Foreskin melanocyte (primary cell): ENCODE measurements at places on chromosomes 13 and 19.

GRCh38 chr19:11458236-11458900, 22.5 kb downstream of the ELAVL3 start:
- no peak for DNase-seq

- DNase-seq, result no peak
These were observed 108.8 kb upstream of the FRY start for GRCh38 chr13:31922724-31923123.

GRCh38 chr19:30878495-30878894, 470.7 kb downstream of the TSHZ3 start:
- DNase-seq, result no peak

DNA sequence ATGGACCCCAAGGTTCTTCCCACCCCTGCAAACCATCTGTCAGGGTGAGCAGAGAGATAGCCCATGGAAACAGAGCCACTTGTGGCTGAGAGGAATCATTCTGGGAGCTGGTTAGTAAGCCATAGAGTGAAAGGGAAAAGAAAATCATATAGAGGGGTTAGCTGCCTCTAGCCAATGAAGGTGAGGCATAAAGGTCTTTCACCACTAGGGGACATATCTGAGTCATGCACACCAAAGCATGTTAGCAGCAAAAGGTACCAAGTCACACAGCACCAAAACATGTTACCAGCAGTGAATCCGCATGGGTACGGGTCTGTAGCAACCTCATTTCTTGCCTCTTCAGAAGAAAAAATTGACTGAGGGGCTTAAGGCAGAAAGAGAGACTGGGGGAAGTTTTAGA, 76.7 kb upstream of the ZNF43 start:
- no peak for DNase-seq

DNA sequence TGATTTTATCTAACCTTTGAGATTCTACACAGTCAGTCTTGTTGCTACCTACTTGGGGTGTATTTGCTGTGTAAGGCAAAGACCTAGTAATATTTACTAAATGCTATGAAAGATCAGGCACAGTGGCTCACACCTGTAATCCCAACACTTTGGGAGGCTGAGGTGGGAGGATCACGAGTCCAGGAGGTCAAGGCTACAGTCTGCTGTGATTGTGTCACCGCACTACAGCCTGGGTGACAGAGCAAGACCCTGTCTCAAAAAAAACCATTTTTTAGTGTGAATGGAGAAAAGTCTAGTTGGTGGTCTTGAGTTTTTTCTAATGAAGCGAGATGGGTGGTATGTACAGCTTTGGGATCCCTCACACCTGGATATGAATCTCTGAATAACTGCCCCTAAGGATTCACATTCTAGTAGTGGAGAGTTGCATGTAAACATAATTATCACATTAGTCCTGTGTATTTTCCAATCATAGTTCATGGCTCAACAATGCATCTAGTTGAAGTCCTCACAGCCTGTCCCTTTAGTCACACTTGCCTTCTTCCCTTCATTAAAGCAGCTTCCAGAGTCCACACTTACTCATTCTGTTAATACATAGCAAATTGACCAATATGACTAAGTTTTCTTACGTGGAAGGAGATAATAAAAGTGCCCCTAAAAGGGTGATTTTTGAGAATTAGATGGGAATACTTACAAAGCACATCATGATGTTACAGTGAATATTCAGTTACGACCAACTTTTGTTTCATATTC, 7.5 kb downstream of the RPL21 start:
- no peak for DNase-seq

DNA sequence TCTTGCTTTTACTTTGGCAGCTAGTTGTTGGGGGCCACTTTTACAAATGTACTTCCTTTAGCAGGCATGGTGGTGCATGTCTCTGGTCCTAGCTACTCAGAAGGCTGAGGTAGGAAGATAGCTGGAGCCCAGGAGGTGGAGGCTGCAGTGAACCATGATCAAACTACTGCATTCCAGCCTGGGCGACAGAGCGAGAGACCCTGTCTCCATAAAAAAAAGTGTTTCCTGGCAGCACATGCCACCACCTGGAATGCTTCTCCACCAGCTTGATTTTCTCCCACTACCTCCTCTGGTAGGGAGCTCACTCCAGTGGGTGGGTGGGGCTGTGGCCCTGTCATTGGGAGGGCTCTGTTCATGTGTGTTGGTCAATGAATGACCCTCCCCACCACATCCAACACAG, 12.5 kb downstream of the FZR1 start:
- no peak for DNase-seq

DNA sequence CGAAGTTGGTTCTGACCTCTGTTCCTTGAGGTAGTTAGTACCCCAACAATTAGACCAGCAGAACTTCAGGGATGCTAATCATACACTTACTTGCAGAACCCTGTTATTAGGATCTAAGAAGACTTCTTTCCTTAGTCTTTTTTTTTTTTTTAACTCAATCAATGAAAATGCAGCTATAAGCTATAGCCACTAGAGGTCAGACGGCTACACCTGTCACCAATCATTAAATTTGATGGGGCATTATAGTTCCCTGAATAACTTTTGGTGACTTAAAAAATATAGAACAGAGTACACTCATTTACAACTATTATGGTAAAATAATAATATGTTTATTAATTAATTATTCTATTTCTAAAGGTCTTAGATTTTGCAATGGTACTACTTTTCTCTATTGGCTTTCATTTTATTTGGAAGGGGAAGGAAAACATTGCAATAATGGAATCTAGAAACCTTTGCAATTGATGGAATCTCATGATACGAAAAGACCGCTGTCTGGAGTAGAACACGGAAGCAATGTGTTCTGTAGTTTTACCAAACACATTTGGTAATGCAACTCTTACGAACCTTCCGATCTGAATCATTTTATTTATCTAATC, 483.2 kb downstream of the DIAPH3 start:
- no peak for DNase-seq

DNA sequence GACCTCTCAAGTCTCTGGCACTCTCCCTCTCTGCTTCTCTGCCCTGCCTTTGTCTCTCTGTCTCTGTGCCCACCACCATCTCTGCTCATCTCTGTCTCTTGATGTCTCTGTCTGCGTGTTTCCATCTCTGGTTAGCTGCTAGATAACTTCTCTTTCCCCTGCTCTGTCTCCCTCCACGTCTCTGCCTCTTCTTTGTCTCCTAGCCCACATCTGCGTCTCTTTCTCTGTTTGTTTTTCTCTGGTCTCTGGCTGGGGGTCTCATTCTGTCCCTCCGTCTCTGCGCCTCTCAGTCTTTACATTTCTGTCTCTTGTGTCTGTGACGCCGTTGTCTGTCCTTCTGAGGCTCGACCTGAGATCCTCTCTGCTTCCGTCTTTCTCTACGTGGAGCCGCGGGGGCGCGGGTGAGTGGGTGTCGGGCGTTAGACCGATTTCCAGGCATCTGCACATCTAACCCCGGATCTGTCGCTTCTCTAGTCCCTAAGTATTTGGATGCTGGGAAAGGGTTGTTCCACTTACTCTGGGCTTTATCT, 386 bp downstream of the GIPR start:
- DNase-seq, result no peak

DNA sequence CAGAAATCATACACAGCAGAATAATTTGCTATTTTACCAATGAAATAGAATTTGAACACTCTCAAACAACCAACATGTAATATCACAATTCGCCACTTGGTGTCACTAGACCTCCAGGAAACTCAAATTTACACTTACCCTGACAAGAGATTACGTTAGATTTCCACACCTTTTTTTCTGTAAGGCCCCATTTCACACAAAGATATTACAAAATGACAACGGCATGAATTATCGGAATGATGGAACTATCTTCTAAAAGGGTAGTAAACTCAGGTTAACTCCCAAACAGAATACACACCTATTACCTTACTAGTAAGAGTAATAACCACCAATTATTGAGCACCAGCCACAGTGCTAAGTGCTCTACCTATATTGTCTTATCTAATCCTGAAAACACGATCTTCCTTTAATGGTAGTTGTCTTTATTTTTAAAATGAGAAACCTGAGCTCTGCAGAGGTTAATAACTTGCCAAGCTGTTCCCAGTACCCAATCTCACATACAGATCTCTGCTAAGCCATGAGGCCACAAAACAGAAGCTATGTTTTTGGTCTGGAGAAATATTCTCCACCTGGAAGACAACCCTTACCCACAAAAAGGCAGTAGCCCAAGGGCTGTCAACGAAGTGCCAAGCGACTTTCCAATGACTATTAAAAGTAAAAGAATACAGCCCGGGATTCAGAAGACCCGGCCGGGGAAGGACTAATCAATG, 152.4 kb downstream of the DCLK1 start:
- DNase-seq, result peak; percentile 62

DNA sequence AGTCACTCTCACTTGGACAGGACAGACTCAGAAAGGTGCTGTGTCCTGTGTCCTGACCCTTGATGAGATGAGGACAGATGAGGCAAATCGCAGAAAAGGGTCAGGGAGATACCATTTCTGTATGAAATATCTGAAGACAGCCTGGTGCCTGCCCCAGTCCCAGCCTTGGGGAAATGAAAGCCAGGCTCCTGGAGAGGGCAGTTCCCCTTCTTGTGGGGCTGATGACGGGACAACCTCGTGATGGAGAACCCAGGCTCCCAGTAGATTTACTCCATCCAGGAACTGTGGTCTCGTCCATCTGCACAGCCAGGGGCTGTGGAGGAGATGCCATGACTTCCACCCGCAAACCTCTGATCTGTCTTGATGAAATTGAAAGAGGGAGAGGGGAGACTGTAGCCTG, 13.8 kb downstream of the LILRB1 start:
- no peak for DNase-seq

DNA sequence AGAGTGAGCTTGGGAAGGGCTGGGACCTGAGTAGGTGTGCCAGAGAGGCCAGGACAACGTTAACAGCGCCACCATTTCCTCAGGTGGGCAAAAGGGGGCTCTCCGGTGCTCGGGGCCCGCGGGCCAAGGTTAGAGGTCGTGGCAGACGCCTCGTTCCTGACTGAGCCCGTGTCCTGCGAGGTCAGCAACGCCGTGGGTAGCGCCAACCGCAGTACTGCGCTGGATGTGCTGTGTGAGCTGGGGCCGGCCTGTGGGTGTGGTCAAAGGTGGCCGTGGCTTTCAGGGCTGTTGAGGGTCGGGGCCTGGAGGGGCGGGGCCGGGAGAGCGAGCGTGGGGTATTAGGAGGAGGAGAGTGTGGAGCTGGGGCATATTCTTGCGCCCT, 3.7 kb downstream of the KIRREL2 start:
- DNase-seq, result no peak

DNA sequence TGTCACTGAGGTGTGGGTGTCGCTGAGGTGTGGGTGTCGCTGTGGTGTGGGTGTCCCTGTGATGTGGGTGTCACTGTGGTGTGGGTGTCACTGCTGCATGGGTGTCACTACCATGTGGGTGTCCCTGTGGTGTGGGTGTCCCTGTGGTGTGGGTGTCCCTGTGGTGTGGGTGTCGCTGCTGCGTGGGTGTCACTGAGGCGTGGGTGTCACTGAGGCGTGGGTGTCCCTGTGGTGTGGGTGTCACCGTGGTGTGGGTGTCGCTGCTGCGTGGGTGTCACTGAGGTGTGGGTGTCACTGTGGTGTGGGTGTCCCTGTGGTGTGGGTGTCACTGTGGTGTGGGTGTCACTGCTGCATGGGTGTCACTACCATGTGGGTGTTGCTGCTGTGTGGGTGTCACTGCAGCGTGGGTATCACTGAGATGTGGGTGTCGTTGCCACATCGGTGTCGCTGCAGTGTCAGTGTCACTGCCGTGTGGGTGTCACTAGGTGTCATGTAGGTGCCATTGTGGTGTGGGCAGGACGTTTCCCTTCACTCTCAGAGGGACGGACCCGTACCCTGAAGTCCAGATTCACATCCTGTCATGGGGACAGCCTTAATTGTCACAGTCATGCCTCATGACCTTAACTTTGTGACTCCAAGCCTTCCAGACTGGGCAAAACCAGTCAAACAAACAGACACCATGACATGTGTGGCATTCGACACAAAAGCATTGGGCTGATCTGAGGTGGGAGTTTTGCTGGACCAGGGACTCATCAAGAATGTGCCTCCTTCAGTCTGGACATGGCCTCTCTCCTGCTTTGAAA, 12.7 kb upstream of the GAS6 start:
- no peak for DNase-seq

DNA sequence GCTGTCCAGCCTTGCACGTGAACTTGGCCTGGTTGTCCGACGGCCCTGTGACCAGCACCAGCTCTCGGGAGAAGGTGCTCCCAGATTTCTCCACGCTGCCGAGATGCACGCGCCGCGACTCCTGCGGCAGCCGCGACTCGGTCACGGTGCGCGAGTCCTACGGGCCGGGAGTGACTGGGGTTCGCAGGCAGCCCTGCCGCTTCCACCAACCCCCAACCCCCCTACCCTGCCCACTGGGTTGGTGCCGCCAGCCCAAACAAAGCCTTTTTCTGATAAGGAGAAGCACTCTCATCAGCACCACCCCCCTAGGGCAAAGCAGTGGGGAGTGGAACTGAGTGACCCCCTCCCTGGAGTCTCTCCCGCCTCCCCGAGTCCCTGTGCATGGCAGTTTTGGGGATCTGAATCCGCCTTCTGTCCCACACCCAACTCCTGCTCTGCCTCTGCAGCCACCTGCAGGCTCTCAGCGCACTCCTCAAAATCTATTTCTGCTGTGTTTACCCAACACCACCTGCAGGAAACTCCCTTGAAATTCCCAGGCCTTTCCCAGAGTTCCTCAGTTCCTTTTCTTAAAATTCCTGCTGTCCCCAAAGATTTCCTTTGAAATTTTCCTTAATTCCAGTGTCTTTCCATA, 6.2 kb downstream of the NPHS1 start:
- no peak for DNase-seq

GRCh38 chr19:2168619-2169424, 5.1 kb downstream of the DOT1L start:
- DNase-seq, result peak; percentile 90

DNA sequence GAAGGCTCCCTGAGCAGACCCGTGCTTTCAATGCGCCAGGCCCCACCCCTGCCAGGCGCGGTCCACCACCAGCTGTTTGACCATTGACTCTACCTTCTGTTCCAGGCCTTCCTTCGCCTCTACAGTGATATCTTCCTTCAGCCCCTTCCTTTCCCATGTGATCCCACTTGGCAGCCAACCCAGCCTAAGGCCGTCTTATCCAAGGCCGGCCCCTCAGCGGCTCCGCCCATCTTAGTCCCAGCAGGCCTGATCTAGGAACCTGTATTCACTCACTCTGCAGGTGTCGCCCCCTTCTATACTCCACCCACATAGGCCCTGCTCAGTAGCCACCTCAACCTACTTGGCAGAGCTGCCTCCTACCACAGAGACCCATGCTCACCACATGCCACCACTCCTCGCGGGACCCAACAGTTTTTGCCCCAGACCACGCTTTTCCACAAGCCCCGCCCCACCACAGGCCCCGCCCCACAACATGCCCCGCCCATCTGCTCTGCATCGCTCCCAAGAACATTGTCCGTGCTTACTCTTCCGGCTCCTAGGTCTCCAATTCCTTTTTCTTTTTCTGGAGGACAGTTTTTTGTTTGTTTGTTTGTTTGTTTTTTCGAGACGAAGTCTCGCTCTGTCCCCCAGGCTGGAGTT, 2.9 kb downstream of the RASIP1 start:
- DNase-seq, result no peak
